ENCODE measurements at places on chromosomes 3 and 15.

DNA sequence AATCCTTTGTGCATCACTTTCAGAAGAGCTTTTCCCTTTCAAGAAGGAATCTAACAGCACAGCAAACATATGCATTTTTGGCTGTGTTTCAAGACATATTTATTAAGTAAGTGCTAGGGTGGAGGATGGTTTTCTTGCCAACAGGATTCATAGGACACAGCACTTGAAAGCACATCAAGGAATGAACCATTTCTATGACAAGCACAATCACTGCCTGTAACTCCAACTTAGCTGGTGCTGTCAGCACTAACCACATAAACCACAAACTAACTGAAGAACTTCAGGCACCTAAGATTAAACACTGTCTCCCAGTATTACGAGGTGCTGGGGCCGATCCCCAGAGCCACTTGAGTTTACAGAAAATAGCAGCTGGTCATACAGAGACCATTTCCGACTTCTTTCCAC lies 35.4 kb upstream of the SPRED1 start:
- DNase-seq = no peak

- no peak for DNase-seq
Measured at GRCh38 chr3:23474580-23475357, 271.6 kb downstream of the UBE2E2 start.

DNA sequence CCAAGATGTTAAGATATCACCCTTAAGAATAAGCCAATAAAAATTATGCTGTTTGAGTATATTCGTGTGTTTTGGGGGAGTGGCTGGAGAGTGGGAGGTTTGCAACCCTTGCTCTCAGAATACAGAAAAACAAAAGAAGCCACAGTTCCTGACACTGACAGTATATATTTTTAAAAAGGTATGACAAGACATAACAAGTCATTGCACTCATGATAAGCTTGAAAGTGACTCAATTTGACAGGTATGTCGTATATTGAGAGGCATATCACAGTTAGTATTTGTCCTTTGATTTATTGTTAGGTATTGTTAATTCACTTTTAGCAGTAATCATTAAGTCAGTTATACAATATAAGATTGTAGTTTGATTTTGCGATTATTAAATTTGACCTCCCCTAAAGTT lies 73.1 kb upstream of the TSC22D2 start:
- no peak for DNase-seq

DNA sequence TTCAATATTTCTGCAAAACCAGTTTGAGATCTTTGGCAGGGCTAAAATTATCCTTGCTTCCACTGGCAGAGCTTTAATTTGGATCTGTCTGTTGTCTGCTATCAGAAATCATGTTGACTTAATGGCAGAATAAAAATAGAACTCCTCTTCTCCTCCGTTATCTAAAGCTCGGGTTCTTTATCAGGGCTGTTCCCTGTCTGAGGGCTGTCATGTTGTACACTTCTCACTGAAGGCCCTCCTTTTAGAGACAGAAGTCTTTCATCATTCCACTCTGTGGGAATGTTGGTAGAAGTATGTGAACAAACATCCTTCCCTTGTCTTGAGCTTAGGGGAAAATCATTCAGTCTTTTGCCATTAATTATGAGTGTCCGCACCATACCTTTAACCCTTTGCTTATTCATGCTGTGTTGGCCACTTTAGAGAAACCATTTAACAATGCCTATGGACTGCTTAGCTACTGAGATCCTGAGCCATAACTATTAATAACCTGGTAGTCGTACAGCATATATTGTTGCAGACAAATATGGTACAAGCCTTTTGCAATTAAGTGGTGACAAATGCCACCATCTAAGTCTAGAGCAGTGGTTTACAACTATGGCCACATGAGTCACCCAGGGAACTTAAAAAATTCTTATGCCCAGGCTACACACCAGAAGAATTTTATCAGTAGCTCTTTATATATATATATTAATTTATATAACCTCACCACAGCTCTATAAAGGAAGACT lies 226.0 kb upstream of the TPM1 start:
- DNase-seq = no peak

- no peak for DNase-seq
Measured at GRCh38 chr3:124812291-124813265, 74.6 kb downstream of the ITGB5 start.

DNA sequence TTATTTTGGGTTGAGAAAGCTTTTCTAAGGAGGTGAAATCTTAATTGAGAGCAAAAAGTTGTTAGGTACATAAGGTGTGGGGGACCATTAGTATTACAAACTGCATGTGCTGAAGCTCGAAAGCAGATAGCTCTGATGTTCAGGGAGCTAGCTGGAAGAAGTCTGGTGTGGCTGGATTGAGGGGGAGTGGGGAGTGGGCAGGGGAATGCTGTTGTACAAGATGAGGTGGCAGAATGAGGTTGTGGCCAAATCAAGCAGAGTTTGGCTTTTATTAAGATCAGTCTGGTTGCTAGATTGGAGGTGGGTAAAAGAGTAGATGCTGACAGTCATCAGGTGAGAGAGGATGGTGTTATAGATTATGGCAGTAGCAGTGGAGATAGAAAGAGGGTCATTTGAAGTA lies 32.1 kb downstream of the UBE2E2 start:
- DNase-seq = no peak

DNA sequence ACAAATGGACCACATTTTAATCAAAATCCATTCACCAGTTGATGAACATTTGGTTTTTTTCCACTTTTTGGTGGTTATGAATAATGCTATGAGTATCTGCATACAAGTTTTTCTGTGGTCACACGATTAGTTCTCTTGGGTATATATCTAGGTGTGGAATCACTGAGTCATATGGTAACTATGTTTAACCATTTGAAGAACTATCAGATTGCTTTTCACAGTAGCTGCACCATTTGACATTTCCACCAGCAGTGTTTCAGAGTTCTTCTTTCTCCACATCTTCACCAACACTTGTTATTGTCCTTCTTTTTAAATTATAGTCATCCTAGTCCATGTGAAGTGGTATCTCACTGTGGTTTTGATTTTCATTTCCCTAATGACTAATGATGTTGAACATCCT lies 33.3 kb upstream of the ATG7 start:
- DNase-seq = no peak

GRCh38 chr3:79018671-79019136 lies 749.1 kb downstream of the ROBO1 start:
- DNase-seq = no peak

- DNase-seq = no peak
Measured at GRCh38 chr3:143535994-143536784, 312.1 kb downstream of the SLC9A9 start.

DNA sequence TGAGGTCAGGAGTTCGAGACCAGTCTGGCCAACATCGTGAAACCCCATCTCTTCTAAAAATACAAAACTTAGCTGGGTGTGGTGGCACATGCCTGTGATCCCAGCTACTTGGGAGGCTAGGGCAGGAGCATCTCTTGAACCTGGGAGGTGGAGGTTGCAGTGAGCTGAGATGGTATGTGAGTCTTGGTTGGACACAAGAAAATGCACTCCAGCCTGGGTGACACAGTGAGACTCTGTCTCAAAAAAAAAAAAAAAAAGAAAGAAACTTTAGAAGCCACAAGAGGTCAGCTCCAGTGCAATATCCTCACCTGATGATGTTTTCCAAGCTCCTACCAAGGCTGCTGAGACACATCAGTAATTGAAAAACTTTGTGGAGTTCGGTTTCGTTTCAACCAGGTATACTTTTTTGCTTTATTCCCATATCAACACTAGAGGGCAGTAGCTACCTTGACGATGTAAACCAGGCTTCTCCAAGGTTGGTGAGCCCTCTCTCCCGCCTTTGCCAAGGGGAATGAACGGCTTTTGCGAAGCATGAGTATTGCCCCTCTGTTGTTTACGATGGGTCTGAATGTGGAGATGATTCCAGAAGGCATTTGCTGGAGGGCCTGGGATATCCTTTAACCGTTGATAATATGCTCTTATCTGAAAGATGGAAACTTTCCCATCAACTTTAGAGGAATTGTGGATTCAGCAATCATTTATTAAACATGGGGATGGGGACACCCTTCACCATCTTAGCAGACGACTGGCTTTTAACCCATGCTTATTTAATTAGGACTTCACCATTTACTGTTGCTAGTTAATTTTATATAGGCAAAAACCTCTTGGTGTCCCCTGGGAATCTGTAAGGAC lies 202.8 kb downstream of the SV2B start:
- DNase-seq = no peak

DNA sequence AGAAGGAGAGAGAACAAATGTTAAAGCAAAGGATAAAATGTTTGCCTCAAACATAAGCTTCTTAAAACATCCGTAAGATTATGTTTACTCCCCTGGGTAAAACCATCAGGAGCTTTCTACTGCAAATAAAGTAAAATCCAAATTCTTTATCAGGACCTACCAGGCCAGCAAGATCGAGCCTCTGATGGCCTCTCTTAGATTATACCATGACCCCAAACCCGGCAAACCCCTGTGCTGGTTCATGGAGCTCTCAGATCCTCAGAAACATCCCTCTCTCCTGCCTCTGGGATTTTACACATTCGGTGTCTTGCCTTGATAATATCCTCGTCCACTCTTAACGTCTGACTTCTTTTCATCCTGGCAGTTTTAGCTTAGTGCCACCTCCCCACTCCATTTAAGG lies 7.5 kb upstream of the TARS3 start:
- DNase-seq = no peak

GRCh38 chr15:101046826-101047225 lies 127.7 kb downstream of the LRRK1 start:
- DNase-seq = no peak

- no peak for DNase-seq
Measured at GRCh38 chr3:31265646-31266428, 266.9 kb upstream of the STT3B start.

DNA sequence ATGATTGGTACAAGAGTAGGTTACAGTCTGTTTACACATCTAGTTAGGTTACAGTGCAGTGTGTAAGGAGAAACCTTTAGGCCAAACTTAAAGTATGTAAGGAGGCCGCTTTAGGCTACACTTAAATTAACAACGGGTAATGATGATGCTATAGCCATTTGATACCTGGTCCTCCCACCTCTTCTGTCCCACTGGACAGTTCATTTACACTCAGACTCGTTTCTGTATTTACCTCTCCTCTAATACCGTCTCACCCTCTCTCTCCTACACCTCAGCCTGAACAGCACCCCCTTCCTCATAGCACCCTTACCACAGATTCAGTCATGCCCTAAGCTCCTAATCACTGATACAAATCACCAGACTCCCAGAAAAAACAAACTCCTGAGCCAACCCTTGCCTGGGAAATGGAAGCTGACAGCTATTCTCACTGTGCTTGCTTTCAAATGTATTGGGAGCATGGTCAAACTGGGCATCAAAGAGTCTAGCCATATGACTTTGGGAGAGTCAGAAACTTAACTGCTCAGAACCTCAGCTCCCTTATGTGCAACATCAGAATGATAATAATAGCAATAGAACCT lies 241.3 kb upstream of the SETMAR start:
- no peak for DNase-seq

GRCh38 chr3:193772422-193772763 lies 179.4 kb downstream of the OPA1 start:
- no peak for DNase-seq

- DNase-seq = no peak
Measured at GRCh38 chr3:59444676-59445075, 394.9 kb upstream of the CFAP20DC start.

DNA sequence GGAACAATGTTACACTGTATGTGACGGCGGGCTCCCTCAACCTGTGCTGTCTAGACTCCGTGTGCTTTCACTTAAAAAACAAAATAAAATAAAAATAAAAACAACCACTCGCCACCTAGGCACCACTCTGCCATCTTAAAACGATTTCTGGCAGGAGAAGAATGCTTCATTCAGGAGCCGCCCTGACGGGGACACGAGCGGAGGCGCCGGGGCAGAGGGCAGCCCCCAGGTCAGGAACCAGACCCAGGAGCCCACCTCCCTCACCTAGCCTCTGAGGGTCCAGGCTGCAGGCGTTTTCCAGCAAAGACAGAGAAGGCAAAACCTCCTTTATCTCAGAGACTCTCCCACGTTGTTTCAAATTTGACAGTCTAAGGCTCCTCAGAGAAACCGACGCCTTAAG lies 85.1 kb upstream of the SNRPA1 start:
- no peak for DNase-seq

- DNase-seq = no peak
Measured at GRCh38 chr15:83289160-83289559, 4.7 kb upstream of the BNC1 start.

DNA sequence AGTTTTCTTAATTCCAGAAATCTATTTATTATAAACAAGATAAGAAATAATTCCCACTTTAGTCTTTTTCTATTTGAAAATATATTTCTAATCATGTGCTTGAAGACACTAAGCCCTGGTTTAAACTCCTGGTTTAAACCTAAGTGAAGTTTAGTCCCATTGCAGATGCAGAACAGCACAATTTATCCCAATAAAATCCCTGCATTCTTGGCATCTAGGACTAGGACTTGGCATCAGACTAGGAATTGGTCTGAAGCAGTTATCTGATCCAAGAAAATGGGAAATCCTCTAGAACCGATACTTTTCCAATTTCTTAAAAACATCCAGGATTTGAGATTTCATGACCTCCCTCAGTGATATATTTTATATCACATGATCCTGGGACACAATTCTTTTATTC lies 168.8 kb upstream of the VEPH1 start:
- no peak for DNase-seq

DNA sequence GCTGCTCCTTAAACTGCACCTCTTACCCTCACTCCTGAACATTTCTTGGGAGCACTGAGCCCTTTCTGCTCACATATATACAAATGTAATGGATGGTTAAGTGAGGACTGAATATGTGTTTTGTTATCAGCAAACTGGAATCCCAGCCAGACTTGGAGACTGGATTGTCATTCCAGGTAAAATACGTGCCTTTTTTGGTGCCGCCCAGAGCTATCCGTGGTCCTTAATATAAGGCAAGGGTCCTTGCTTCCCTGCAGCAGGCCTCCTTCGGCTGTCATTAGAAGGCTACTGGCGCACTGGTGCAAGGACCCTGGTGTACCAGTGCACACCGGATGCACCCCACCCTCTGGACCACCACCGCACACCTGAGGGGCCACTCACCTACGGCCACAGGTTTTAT lies 1.1 kb upstream of the GABRB3 start:
- DNase-seq = no peak

DNA sequence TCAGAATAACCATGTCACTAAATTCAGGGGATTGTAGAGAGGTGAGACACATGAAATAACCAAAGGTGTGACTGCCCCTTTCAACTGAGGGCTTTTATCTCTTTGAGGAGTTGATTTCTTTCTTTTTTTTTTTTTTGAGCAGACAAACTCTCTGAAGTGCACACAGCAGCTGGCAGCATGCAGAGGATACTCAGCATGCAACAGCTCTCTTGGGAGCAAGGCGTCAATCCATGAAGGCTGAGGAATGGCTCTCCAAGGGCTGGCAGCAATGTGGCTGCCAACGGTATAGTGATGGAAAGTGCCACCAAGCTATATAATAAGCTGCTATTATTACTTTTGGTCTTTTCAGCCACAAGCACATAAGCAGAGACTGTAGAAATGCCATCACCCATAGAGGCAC lies 226.7 kb upstream of the FEZF2 start:
- no peak for DNase-seq

- no peak for DNase-seq
Measured at GRCh38 chr3:61422945-61423673, 138.3 kb upstream of the PTPRG start.

Measured in stimulated activated CD4-positive, alpha-beta T cell treated with anti-CD3 and anti-CD28 coated beads, TNF-alpha, amount 100 ng/mL, for 1 hour (primary cell).